ENCODE measurements at places on chromosomes 16 and 17.

- DNase-seq = no peak
These were observed 16.5 kb downstream of the CDIP1 start for GRCh38 chr16:4522051-4522581.

- no peak for DNase-seq
These were observed 87.5 kb upstream of the SOX9 start for GRCh38 chr17:72033334-72033733.

DNA sequence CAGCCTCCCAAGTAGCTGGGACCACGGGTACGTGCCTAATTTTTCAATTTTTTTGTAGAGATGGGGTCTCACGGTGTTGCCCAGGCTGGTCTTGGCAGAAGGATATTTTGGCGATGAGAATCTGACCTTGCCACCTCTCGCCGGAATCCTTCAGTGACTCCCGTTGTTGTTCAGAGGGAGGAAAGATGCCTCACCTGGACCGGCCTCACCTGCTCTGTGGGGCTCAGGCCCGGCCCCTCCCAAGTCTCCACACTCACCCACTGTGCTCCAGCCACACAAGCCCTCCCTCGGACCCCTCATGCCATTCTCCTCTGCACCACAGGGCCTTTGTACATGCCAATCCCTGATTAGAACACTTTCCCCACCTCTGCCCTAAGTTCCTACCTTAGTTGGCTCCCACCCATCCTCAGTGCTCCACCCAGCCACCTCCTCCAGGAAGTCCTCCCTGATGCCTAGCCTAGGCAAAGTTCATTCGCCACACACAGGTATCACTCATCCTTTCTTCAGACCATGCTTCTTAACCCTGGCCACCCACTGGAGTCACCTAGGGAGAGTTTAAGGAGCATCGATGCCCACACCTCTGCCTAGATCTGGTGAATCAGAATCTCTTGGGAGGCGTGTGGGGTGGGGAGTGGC is 136.1 kb downstream of the GSG1L start:
- no peak for DNase-seq

DNA sequence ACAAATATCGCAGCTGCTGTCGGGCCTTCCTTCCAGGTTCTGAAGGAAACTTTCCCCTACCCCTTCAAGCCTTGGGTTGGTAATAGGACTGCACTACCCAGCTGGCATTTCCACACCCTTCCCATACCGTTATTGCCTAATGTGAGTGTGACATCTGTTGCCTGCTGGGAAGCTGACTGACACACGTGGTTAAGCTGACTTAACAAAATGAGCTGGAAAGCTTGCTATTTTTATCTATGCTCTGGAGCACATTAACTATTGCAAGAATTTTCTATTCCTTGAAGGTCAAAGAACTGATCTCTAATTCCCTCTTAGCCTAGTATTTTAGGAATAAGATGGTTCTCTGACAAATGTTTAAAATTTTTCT is 79.5 kb downstream of the PMP22 start:
- DNase-seq = no peak

DNA sequence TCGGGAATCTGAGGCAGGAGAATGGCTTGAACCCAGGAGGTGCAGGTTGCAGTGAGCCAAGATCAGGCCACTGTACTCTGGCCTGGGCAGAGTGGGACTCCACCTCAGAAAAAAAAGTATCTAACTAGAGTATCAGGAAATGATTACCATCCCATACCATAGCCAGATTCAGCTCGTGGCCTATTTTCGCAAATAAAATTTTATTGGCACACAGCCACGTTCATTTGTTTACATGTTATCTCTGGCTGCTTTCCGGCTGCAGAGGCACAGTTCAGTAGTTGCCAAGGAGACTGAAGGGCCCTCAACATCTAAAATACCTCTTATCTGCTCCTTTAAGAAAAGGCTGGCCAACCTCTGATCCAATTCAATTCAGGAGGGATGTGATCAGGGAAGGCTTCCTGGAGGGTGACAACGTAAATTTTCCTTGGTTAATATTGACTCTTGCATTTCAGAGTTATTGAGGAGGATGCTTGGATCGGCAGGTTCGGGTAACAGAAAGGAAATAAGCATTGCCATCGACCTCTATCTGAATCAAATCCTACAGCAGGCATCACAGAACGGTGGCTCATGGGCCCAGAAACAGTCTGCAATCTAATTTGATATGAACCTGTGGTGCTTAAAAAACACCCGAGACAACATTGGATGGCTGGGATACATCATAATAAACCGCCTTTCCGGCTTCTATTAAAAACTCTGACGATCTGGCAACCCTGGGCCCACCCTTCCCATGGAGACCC is 73.8 kb downstream of the XYLT1 start:
- DNase-seq = no peak

- DNase-seq = no peak
These were observed 35.6 kb downstream of the ABR start for GRCh38 chr17:1144162-1144561.

DNA sequence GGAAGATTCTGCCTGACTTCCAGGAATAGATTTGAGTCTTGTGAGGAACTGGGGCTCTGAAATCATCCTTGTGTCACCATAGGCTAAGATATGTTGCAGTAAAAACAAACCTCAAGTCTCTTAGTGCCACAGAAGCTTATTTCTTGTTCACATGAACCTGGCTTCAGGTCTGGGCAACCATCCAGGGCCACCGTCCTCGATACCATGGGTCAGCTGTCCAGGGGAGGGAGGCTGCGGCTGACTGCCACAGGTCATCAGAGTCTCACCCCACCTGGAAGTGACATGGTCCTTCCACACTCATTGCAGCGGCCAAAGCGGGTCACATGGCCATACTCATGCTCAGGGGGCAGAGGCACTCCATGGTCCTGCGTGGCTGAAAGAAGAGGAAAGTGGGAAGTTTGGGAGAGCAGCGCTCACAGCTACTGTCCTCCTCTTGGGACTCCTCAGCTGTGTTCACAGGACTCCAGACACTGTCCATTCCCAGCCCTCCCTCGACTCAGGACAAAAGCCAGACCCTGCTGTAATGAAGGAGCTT is 284.5 kb downstream of the CBLN1 start:
- DNase-seq = no peak

DNA sequence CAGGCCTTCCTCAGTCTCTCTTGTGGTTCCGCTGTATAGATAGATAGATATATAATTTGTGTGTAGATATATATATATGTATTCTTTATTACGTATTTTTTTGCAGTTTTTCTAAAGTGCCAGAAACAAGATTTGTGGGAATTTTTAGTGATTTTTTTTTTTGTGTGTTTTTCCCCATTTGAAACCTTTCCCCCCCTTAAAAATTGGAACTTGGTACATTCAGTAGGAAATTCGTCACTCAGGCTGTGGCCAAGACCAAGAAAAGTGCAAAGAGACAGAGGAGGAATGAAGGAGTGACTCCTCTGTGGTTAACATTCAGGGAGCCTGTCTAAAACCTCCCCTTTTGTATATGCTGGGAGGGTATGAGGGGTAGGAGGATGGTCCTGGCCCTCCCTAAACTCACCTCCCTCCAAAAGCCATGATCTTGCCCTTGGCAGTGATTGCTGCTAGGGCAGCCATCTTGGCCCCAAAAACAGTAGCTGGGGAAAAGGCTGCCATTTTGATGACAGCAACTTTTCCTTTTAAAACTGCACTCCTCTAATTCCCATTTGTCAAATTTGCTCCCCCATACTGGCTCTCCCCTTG is 15.2 kb downstream of the CHRNB1 start:
- DNase-seq = no peak

DNA sequence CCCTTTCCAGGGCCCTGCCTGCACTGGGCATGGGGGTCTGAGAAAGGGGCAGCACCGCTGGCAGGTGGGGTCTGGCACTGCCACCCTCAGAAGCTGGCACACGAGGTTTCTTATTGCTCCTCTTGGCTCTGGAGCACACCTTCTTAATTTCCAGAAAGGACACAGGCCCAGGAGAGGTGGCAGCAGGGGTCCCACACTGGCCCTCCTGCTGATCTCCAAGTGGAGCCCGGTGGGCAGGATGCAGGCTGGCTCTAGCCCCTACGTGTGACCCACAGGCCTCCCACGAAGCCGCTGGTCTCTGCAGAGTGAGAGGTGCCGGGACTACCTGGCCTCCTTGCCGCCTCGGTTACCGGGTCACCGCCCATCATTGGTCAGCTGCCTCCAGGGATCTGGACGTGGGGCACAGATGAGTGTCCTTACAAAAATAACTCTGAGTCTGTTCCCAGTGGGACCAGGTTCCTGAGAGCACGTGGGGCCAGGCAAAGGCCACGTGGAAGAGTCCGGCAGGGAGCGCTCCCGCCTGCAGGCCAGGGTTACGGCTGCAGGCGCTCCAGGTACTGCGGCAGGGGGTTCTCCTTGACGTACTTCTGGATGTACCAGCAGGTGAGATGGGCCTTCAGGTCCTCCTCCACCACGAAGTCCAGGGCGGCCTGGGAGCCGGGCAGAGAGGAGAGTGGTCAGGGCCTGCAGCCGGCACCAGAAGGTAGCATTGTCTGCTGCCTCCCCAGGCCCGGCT is 10.3 kb downstream of the NATD1 start:
- DNase-seq = no peak

DNA sequence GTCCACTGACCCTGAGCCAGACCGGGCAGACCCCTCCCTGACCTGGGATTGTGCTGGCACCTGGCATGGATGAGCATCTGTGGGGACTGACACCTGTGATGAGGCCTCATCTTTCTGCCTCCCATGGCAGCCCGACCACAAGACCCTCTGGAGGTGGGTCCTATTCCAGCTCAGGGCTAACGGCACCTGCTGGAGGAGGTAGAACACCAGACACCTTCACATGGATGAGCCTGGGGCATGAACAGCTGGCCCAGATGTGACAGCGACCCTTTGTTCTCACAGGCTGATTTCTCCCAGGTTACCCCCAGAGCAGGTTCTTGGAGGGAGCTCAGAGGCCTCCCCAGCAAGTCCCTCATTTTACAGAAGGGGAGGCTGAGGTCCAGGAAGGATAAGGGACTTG is 46.4 kb upstream of the PIK3R6 start:
- no peak for DNase-seq

DNA sequence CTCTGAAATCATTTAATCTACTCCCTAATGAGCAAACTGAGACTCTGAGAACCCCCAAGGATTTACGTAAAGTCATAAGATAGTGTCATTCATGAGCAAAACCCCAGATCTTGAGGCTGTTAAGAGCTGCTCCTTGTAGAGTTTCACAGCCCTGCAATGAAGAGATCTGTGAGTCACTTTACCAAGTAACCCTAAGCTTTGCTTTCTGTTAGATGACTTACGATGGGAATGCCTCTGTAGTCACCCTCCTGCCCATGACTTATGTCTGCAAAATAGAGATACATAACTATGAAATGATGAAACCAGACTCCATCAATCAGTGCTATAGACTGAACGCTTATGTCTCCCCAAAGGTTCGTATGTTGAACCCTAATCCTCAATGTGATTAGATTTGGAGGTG is 117.7 kb downstream of the HS3ST3A1 start:
- DNase-seq = no peak

- no peak for DNase-seq
These were observed 12.6 kb downstream of the KCTD2 start for GRCh38 chr17:75059369-75060345.

DNA sequence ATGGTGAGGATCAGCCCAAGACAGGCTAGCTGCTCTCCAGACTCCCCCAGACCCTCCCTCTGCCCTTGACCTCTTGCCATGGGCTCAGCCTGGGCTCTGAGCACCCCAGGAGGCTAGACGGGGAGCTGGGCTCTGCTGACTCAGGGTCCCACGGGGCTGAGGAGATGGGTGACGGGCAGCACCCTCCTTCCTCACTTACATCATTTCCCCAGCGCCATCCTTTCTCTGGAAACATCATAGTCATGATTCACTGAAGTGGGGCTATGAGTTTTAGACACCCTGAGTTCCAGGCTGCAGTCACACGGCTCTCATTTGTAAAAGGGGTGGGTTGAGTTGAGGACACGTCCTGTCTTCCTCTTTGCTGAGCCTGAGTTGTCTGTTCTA is 3.0 kb upstream of the ITGAX start:
- DNase-seq = no peak

DNA sequence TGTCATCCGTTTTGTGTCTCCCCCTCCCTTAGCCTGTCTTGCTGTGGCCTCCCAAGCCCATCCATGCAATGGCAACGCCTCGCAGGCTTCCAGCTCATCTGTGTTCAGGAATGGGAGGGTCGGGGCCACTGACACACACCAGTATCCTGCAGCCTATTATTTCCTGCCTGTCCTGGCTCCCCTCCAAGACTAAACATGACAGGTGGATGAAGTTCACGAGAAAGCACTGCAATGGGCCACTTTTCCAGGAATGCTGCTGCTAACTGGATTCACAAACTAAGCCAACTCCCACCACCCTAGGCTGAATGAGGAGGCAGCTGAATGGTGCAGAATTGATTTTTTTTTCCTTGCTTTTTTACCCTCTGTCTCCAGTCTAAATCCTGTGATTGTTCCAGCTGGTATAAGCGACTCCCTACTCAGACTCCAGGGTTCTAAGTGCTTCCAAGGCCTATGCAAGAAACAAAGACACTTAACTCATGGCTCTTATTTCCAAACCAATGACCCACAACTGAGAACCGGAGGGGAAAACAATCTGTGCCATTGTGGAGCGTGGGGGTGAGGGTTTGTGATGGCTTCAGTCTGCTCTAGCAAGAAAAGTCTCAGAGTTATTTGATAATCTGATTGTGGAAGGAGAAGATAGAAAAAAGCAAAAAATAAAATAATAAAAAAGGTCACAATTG is 23.3 kb downstream of the TMEM100 start:
- DNase-seq = no peak

GRCh38 chr16:74275711-74276110 is 20.9 kb upstream of the PSMD7 start:
- DNase-seq = no peak

DNA sequence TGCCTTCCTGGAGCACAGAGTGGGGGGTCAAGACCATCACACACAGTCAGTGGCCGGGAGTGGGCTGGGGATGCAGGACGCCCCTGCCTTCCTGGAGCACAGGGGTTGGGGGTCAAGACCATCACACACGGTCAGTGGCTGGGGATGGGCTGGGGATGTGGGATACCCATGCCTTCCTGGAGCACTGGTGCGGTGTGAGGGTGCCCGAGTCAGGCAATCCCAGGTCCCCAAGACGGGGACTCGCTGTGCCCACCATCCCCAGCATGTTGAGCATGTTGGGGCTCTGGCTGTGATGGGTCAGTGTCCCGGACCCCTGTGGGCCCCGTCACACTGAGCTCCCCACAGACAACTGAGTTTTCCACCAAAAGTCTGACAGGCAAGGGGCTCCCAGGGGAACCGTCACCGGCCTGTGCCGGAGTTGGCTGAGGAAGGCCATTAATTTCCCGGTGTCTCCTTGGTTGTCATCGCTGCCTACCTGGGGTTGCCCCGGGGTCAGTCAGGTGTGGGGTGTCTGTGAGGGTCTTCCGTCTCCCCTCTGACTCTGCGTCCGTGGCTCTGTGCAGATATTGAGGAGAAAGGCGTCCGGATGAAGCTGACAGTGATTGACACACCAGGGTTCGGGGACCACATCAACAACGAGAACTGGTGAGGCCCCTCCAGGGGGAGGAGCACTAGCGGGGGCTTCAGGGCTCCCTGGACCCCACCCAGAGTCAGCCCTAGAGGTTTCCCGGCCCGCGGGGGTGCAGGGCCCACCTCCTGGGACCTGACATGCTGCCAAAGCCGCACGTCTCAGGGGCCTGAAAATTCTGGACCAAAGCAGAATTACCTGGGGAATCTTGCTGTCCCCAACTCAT is 347.1 kb downstream of the SEC14L1 start:
- no peak for DNase-seq

- DNase-seq = no peak
These were observed 96.7 kb downstream of the GNAO1 start for GRCh38 chr16:56288019-56288418.

GRCh38 chr17:16470265-16470664 is 21.7 kb downstream of the LRRC75A start:
- no peak for DNase-seq

GRCh38 chr16:67651847-67652246 is 6.9 kb downstream of the CARMIL2 start:
- DNase-seq = no peak

- DNase-seq = no peak
These were observed 457.9 kb downstream of the SLC39A11 start for GRCh38 chr17:72634621-72635020.
